ENCODE measurements at places on chromosomes 7 and 10.

DNA sequence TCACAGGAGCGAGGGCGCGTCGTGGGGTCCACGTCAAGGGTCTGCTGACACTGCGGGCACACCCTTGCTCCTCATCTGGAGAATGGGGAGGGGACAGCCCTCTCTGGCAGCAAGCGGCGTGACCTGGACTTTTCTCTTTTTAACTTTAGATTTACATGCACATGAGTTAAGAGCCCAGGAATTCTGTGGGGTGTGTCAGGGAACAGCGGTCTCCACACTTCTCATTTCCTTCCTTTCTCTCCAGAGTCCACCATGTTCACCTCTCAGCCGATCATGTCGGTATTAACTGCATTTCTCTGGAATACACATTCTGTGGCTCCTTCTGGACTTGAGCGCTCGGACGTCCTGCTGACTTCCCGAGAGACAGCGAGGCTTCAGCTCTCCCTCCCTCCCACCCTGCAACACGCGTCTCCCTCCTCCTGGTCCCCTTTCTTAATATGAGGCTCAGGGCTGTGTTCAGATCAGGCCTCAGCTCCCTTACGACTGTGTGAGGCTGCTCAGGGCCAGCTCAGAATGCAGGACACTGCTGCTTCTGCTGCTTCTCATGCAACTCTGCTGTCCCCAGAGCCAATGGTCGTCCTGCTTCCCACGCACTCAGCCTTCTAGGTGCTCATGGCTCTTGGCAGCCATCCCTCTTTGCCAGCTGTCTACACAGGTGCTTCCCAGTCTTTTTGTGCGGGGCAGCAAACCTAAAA, 261.3 kb downstream of the ELFN1 start:
- no peak for DNase-seq

- no peak for DNase-seq
These were observed 302.4 kb downstream of the DOCK4 start for GRCh38 chr7:111903797-111904196.

DNA sequence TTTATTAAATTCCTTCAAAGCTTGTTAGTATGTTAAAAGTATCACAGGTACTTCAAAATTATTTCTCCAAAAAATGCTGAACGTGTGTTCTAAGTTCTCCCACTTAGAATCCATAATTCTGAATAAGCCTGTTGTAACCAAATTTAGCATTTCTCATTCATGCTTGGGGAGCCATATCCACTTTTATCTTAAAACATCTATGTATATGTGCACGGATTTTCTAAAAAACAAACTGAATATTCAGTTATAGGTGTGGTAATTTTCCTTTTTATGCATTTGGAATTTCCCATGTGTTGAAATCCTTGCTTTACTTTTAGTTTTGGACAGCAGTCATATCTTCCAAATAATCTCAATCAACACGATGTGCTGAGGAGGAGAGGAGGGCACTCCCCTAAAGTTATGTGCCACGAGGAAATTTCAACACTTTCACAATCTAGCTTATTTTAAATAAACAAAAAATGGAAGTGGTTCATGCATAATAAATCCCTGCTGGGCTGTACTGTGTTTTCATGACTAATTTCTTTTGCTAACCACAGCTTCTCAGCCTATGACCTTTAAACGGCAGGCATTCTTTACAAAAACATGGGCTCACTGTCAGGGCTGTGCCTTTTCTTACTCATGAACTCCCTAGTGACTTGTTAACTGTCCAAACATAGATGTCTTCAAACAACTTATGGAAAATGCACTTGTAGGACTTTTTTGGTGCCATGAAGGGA, 380.3 kb upstream of the SEMA3C start:
- DNase-seq: peak; percentile 46

DNA sequence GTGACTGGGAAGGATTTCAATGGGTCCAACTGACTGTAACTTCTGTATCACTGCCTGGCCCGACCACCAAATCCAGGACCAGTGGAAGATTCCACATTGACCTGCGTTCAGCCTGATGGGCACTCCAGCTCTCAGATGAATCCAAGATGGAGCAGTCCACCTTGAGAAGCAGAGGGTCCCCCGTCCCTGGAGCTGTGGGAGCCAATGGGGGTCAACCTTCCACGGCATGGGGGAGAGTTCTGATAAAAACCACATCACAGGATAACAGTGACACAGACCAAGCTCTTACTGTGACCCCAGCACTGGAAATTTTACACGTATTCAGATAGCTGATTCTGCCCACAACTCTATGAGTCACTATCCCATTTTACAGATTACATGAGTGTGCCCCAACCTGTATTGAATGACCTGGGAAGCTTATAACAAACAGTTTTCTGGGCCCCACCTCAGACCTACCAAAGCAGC, 11.2 kb downstream of the ZCCHC24 start:
- no peak for DNase-seq

- DNase-seq: no peak
These were observed 46.1 kb downstream of the KLF6 start for GRCh38 chr10:3738855-3739350.
